Activated naive CD4-positive, alpha-beta T cell treated with anti-CD3 and anti-CD28 coated beads, Interleukin-2, amount 10 ng/mL, durations not matched to agents 7 days and 5 days (primary cell): ENCODE measurements at places on chromosomes 12 and 14.

DNA sequence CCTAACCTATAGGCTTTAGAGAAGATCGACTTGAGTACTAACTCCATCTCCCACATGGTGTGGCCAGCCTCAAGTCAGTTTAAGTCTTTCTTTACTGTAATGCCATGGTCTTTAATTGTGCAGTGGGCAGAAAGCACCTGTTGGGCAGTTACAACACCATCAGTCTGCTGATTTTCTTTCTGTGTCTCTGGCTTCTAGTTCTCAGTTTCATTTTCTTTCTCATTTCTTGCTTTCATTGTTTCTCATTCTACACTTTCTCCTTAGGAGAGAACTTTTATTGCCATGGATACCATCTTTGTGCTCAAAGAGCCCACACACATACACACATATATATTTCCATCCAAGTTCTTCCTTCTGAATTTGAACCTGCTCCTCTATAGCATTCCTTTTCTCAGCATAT lies 96.1 kb upstream of the SLC16A7 start:
- no peak overlapping the region for H3K4me3 ChIP-seq
- no peak for DNase-seq
- H3K4me1 ChIP-seq: peaks cover 4% of the 10 kb centered on the region
- no peak overlapping the region for H3K27ac ChIP-seq

- no peak for DNase-seq
- no peaks in the 10 kb centered on the region for H3K27me3 ChIP-seq
- peaks cover 45% of the 10 kb centered on the region for H3K36me3 ChIP-seq
Measured at GRCh38 chr14:103501041-103501870, 21.4 kb downstream of the CKB start.

GRCh38 chr12:111443586-111443985 lies 37.9 kb downstream of the SH2B3 start:
- H3K4me3 ChIP-seq: no peak overlapping the region
- H3K27ac ChIP-seq: peak overlapping the region; percentile 95
- no peak for DNase-seq
- no peaks in the 10 kb centered on the region for H3K27me3 ChIP-seq

DNA sequence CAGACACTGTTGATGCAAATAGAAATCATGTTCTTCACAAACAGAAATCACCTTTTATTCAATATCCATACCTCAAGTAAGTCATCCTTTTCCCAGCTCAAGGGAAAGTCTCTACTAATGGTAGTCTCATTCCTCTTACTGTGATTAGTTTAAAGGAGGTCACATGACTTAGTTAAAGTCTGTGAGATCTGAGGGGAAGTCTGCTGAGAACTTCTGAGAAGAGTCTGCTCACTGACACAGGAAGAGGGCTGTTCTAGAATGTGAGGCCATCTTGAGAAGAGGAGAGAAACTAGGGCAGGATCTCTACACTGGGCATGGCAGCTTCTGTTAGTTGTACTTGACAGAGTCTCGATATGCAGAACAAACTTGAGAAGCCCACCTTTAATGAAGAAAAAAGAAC lies 146.8 kb downstream of the C12orf42 start:
- no peak overlapping the region for H3K4me3 ChIP-seq
- DNase-seq: no peak
- H3K4me1 ChIP-seq: peaks cover 2% of the 10 kb centered on the region
- H3K27me3 ChIP-seq: no peaks in the 10 kb centered on the region

DNA sequence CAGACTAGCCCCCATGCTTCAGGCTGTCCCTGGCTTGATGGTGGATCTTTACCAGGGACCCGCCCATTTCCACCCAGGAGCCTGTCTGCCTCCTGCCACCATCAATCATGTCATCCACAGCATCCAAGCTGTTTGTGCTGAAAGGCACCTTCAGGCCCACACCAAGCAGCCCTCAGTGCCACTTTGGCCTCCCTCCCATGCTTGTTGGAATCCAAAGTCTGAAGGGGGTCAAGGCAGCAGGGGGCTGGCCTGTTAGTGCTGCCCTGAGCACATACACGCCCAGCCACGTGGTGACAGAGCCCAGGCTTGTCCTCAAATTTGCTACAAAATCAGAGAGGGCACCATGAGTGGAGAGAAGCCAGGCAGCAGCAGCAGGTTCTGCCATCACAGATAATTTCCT lies 1146.8 kb downstream of the FSCB start:
- DNase-seq: no peak
- H3K27me3 ChIP-seq: no peaks in the 10 kb centered on the region
- H3K27ac ChIP-seq: no peak overlapping the region
- no peaks in the 10 kb centered on the region for H3K36me3 ChIP-seq
- no peaks in the 10 kb centered on the region for H3K4me1 ChIP-seq

GRCh38 chr12:66453120-66453519 lies 150.8 kb downstream of the HELB start:
- peaks cover 3% of the 10 kb centered on the region for H3K27me3 ChIP-seq
- H3K27ac ChIP-seq: no peak overlapping the region
- no peak overlapping the region for H3K4me3 ChIP-seq
- H3K36me3 ChIP-seq: no peaks in the 10 kb centered on the region

GRCh38 chr12:79420146-79420618 lies 270.6 kb downstream of the PAWR start:
- no peak overlapping the region for H3K4me3 ChIP-seq
- peaks cover 4% of the 10 kb centered on the region for H3K27me3 ChIP-seq
- no peak overlapping the region for H3K27ac ChIP-seq
- DNase-seq: no peak

DNA sequence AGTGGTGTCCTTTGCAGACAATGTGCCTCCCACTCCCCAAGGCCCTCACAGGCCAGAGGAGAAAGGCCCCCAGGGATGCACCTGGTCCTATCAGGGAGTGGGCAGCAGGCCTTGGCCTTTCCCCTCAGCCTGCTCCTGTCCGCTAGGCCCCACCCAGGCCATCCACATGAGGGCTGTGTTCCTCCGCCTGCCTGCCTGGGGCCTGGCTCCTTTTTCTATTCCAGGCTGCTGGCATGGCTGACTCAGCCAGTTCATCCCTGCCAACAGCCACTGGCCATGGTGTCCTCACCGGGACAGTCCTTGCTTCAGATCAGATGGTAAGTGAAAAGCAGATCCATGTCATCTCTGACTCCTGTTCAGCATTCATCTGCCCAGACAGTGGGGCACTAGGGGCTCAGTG lies 13.4 kb downstream of the ISM2 start:
- no peak overlapping the region for H3K4me3 ChIP-seq
- DNase-seq: no peak
- peaks cover 4% of the 10 kb centered on the region for H3K27me3 ChIP-seq
- no peak overlapping the region for H3K27ac ChIP-seq
- H3K36me3 ChIP-seq: no peaks in the 10 kb centered on the region

GRCh38 chr12:50401500-50402081 lies 906 bp downstream of the LARP4 start:
- peaks cover 9% of the 10 kb centered on the region for H3K36me3 ChIP-seq
- peaks cover 36% of the 10 kb centered on the region for H3K4me1 ChIP-seq
- peaks cover 8% of the 10 kb centered on the region for H3K27me3 ChIP-seq
- no peak for DNase-seq

- DNase-seq: no peak
- no peak overlapping the region for H3K4me3 ChIP-seq
- H3K4me1 ChIP-seq: no peaks in the 10 kb centered on the region
- H3K27me3 ChIP-seq: peaks cover 12% of the 10 kb centered on the region
Measured at GRCh38 chr14:56138928-56139327, 20.7 kb downstream of the PELI2 start.

GRCh38 chr14:53947452-53948204 lies 9.0 kb downstream of the BMP4 start:
- H3K4me1 ChIP-seq: peaks cover 1% of the 10 kb centered on the region
- no peak for DNase-seq
- no peak overlapping the region for H3K27ac ChIP-seq
- H3K4me3 ChIP-seq: no peak overlapping the region
- peaks cover 78% of the 10 kb centered on the region for H3K27me3 ChIP-seq

- H3K4me1 ChIP-seq: peaks cover 55% of the 10 kb centered on the region
- peaks cover 19% of the 10 kb centered on the region for H3K27me3 ChIP-seq
- H3K27ac ChIP-seq: peak overlapping the region; percentile 74
- peak overlapping the region; percentile 71 for H3K4me3 ChIP-seq
- H3K36me3 ChIP-seq: peaks cover 2% of the 10 kb centered on the region
- DNase-seq: peak; percentile 28
Measured at GRCh38 chr12:1662761-1663439, 28.0 kb upstream of the ADIPOR2 start.
